ENCODE measurements at places on chromosomes 2 and 18.

- no peak for DNase-seq
These were observed 109.7 kb downstream of the ERBB4 start for GRCh38 chr2:212428681-212429478.

GRCh38 chr2:128325611-128326181 lies 7.0 kb upstream of the HS6ST1 start:
- no peak for DNase-seq

GRCh38 chr18:61892683-61893308 lies at the start of gene RNF152:
Gene RNF152 (minus strand): TSS chr18:61893007. CDS start chr18:61816463, 76,544 bp downstream.
- peak; percentile 18 for DNase-seq

GRCh38 chr2:240457223-240458043 lies 22.0 kb downstream of the GPC1 start:
- no peak for DNase-seq

GRCh38 chr2:64049633-64050220 lies 30.5 kb upstream of the VPS54 start:
- peak; percentile 32 for DNase-seq

- DNase-seq: no peak
These were observed 122.1 kb downstream of the CELF4 start for GRCh38 chr18:37443325-37444055.

DNA sequence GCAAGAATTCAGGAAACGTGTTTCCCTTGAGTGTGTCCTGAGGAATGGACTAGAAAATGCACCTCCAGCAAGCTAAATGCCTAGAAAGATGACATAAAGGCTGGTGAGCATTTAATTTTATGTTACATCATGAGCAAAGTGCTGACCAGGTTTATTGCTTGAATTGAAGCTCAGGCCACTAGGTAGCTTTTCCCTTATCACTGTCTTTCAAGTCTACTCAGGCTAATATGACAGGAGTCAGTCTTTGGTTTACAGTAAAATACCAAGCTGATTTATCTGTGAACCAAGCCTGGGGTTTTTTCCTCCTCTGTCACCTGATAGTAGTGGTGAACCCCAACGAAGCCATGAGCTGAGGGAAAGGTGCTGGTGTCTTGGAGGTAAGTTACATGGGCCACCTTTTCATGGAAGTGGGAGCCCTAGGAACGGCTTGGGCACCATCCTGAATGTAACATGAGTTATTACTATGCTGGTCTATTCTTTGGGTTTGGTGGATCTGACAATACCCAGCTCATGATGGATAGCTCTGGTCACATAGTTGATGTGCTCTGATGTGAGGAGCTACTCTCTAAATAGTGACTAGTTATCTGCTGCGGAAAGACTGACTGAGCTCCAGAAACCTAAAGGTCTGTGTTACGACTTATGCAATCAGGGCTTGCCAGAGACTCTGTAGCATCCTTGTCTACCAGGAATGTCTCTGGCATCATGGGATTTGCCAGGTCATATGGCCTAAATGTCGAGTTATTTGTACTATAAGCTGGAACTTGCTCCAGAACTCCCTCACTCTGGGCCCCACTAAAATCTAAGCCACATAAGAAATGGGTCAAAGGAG lies 39.8 kb downstream of the NUP35 start:
- no peak for DNase-seq

Data from stimulated activated CD4-positive, alpha-beta T cell treated with anti-CD3 and anti-CD28 coated beads, Interleukin-1b, Interleukin-23, amount 100 ng/mL, for 4 hours (primary cell).